Kasumi-1 (cell line): ENCODE measurements at places on chromosomes 1 and 21.

DNA sequence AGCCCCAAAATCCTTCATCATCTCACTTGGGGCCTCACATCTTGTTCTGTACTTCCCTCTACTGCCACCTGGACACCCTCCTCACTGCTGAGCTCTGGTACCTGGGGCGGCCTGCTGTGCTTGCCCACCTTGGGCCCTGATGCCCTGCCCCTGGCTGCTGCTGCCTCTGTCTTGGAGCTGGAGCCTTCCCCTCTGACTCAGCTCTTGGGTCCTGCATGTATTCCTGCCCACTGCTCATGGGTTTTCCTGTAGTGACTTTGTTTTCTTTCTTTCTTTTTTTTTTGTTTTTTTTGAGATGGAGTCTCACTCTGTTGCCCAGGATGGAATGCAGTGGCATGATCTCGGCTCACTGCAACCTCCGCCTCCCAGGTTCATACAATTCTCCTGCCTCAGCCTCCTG lies 37.5 kb downstream of the TRAPPC10 start:
- DNase-seq = no peak

GRCh38 chr1:196415978-196416377 lies 192.3 kb downstream of the KCNT2 start:
- DNase-seq = no peak

- no peak for DNase-seq
Measured at GRCh38 chr1:64814427-64814826, 69.6 kb downstream of the RAVER2 start.

- no peak for DNase-seq
Measured at GRCh38 chr21:37710546-37711285, 205.5 kb downstream of the KCNJ6 start.

- DNase-seq = peak; percentile 29
Measured at GRCh38 chr21:14526836-14527695, 19.0 kb downstream of the SAMSN1 start.

GRCh38 chr21:45407629-45408247 lies 2.8 kb downstream of the COL18A1 start:
- no peak for DNase-seq

DNA sequence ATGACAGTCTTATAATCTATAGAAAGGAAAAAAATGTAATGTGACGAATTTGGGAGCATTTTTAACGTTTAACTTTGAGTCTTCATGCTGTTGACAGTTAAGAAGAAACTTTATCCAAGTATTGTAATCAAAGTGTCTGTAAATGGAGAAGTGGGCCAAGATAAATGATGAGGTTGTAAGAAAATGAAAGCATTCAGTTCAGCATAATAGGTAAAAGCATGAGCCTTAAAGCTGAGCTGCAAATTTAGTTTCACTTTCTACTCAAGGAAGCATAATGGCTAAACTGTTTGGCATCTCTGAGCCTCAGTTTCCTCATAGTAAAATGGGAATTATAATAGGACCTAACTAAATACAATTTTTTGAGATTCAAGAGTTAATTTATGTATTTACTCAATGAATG lies 1554.8 kb downstream of the KCNT2 start:
- no peak for DNase-seq

DNA sequence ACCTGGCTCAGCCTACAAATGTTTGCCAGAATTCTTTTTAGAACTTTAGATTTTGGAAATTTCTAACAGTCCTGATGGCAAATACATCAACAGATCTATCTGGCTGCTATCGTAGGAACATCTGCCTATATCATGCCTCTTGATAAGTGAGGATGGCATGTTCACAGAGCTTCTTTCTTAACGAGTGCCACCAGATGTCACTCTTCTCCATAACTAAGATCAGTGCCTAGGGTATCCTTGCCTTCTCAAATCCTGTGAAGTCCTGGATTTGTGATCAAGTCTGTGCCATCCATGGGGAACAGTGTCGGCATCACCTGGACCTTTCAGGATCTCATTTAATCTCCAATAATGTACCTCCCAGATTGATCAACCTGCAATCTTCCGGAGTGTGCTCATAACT lies 36.5 kb upstream of the CD5L start:
- peak; percentile 44 for DNase-seq

DNA sequence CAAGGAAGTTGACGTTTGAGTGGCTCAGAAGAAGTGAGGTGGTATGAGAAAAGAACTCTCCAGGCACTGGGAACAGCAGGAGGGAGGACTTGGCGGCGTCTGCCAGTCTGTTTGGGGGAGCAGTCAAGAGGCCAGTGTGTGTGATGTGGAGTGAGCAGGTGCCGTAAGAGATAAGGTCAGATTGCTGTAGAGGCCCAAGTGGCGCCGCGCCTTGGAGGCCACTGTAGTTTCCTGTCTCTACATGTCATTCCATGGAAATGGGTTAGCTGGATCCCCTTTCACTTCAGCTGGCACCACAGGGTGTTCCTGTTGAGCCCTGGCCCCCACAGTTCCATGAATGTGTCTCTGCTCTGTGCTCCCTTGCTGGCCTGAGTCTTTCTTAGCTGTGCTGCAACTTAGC lies 35.5 kb upstream of the PTPRF start:
- DNase-seq = no peak

- DNase-seq = peak; percentile 99
Measured at GRCh38 chr1:226940029-226940805, at the start of gene COQ8A. COQ8A (plus strand) TSS chr1:226940294; CDS start chr1:226961386, 21,092 bp downstream.

DNA sequence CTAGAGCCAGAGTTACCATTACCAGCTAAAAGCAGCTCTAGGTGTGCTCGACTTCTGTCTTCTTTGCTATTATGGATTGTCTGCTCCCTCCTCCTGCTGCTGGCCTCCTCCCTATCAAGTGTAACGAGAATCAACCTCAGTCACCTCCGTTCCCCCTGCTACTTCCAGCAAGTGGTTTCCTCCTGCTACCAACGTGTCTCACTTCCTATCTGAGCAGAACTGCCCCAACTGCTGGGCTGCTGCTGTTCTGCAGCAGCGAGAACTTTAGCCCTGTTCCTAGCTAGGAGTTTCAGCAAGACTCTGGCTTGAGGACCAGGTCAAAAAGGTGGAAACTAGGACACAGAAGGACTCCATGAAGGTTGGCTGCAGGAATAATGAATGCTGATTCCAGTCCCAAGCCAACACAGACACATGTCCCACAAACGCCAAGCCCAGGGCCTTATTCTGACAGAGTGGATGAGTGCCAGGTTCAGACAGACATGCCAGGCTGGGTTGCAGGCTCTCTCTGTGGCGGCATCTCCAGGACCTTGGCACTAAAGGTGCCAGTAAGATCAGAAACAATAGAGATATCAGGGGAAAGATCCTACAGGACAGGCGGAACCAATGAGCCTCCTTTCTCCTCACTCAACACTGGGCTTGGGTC lies 46.9 kb downstream of the CD34 start:
- peak; percentile 98 for DNase-seq

- DNase-seq = no peak
Measured at GRCh38 chr1:178686407-178686806, 38.6 kb upstream of the RALGPS2 start.

DNA sequence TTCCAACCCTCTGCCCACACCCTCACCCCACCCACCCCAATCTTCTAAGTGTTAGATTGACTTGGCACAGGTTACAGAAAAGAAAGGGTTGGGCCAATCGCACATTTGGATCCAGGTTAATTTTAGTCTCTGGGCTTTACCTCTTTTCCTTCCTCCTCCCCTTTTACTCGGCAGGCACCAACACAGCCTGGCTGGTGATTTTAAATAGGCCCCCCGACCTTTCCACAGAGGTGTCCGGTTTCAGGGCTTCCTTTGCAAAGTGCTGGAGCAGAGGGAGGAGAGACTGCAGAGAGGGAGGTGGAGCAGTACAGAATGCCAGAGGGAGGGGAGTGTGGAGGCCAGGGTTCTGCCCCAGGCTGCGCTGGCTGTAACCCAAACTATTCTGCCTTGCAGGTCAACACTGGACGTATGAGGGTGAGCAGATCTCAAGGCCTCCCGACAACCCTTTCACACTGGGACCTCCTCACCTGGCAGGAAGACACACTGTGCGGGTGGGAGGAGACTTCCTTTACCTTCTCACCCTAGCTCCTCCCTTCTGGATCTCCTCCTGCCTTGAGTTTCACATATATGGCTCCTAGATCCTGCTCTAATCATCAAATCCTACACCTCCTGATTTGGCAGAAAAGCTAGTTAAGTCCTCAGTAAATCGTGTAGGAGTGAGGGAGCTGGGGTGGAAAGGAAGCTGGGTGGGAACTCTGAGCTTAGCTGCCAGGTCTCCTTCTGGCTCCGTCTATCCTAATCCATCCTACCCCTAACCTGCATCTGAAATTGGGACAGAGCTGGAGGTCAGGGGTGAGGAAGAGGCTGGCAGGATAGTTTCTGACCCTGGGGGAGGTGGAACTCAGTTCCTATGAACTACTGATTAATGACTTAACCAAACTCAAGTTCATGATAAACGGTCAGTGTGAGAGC lies 2.4 kb downstream of the CA14 start:
- peak; percentile 78 for DNase-seq

GRCh38 chr1:246302251-246302625 lies 204.8 kb downstream of the SMYD3 start:
- no peak for DNase-seq

GRCh38 chr1:204499511-204500468 lies 5.2 kb upstream of the PIK3C2B start:
- no peak for DNase-seq

DNA sequence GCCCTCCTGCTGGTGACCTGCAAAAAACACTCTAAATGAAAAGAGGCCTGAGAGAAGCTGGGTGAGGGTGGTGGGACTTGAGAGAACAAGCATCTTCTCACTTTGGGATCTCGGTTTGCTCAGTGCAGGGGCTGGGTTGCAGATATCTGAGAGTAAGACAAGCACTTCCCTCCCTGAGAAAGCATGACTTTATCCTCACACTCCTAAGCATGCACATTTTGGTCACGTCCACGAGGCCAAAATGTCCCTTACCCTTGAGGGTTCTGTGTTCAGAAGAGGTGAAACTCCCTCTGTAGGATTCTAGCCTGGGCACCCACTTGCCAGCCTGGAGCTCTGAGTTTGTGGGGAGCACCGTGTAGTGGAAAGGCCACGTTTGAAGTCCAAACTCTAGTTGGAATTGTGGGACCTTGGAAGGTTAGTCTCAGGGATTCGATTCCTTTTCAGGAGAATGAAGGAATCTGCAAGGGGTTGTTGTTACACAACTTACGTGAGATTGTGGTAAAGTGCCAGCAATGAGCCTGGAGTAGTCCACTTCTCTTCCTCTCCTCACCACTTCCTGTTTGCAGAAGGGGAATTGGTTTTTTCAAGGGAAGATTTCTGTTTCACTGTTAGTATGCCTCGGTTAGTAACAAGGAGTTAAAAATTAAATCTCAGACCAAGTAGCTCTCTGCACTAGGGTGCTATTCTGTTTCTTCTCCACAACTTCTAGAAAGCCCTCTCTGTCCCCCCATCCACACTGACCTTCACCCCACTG lies 3.0 kb downstream of the FCAMR start:
- DNase-seq = peak; percentile 76
